ENCODE measurements at places on chromosomes 3 and 15.

GRCh38 chr3:112597945-112598344, 36.1 kb downstream of the SLC35A5 start:
- no peak for DNase-seq

DNA sequence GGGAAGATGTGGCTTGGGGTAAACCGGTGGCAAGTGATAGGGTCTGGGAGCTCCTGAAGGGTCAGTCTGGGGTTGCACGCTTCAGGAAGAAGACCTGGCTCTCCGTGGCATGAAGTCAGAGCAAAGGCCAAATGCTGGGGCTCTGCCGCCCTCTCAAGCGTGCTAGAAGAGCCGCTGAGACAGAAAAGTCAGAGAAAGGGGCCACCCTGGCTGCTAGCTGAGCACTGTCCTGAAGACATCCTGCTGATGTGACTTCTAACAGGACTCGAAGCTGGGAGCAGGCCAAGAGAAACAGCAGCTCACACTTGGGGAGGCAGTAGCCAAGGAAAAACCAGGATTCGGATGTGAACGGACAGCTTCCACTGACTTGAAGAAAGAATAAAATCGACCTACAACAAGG, 270.4 kb downstream of the OCA2 start:
- DNase-seq, result no peak

DNA sequence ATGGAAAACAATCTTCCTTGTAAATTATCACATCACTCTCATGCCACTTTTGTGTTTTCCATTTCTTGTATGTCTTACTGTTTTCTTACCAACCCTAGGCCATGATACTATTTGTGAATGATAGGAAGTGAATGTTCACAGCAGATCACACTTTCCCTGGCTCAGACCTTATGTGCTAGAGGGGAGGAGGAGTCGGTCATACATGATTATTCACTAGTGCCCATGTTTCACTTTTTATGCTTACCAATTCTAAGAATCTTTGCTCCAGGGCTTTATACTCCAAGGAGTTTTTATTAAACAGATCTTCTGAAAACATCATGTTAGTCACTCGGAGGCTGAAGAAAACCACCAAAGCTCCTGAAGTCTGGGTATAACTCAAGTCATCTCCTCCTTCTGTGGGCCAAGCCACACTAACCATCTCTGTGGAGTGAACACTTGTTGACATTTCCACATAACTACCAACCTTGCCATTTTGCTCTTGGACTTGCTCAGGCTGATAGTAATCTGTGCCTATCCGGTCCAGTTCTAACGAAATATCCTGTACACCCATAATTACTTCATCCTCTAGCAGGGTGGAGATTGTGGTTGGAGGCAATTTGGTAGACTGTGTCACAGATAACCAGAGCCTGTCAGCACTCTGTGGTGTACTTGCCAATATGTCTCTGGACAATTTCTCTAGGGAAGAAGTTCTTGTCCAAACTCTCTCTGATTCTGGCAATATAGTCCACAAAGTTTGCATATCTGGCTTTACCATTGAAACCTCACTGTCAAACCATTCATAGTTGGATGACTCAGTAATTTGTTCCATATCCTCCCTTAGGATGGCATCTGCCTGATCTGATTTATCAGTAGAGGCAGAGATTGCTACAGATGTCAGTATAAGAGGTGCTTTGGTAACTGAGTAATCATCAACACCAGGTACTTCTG, 76.8 kb downstream of the IMPG2 start:
- no peak for DNase-seq

DNA sequence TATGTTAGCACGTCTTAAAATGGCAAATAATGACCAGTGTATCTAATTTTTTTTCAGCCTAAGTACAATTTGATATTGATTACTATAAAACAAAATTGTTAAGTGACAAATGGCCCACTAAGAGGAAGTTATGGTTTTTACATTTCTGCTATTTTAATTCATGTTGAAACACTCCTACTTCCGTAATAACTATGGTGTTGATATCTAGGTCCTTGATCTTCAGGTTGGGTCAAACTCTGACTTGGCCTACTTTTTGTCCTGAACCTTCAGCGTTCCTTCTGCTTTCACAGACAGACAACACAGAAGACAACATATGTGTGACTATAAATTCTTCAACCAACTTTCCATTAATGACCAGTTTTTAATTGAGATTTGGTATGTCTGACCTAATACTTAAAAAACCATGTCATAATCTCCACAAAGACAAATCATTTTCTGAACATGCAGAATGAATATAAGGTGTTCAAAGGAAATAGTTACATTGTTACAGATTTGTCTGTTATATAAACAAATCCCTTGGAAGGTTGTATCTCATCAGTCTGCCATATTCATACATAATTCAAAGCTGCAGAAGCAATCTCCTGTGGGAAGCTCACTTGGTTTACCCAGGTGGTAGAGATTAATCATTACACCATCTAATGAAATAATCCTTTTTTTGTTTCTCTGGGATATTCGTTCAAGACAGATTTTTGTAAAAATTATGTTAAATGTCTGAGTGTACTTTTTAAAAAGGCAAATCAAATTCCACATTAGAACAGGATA, 92.1 kb upstream of the TSPAN3 start:
- peak; percentile 36 for DNase-seq

- peak; percentile 2 for DNase-seq
Observed at GRCh38 chr3:65963787-65964677, 74.7 kb downstream of the MAGI1 start.

DNA sequence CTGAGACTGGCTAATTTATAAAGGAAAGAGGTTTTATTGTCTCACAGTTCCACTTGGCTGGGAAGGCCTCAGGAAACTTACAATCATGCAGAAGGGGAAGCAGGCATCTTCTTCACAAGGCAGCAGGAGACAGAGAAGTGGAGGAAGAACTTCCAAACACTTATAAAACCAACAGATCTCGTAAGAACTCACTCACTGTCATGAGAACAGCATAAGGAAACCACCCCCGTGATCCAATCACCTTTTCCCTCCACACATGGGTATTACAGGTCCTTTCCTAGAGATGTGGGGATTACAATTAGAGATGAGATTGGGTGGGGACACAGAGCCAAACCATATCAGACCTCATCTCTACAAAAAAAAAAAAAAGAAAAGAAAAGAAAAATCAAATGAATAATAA, 25.7 kb downstream of the CGGBP1 start:
- DNase-seq, result no peak

DNA sequence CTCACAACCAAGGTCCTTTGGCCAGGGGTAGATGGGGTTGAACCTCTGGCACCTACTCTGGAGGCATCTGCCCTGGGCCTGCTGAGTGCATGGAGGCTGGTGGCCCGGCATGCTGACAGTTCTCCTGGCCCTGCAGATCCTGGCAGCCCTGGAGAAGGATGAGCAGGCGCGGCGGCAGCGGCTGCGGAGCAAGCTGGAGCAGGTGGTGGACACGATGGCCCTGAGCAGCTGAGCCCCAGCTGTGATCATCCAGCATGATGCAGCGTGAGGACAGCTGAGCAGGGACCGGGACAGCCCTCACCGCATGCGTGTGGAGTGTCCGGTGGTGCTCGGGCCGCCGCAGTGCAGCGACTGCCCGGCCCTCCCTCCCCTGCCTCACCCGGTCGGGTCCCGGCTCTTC, 50.9 kb downstream of the PLXNA1 start:
- no peak for DNase-seq

DNA sequence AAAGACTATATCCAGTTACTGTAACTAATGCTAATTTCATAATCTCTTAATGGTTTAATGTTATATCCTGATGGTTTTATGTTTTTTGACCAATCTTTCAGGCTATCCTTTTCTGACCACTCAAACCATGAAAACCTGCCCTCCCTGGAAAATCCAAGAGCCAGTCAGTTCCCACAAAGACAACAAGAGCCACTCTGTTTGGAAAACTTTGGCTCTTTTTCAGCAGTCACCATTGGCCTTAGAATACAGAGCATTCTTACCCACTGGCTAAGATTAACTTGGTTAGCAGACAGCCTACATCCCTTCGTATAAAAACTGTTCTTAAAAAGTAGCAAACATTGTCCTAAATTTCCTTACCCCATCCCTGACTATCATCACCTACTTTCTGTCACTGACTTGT, 32.9 kb downstream of the ALCAM start:
- no peak for DNase-seq

- DNase-seq, result no peak
Observed at GRCh38 chr15:72593838-72594237, 60.7 kb upstream of the GOLGA6B start.

DNA sequence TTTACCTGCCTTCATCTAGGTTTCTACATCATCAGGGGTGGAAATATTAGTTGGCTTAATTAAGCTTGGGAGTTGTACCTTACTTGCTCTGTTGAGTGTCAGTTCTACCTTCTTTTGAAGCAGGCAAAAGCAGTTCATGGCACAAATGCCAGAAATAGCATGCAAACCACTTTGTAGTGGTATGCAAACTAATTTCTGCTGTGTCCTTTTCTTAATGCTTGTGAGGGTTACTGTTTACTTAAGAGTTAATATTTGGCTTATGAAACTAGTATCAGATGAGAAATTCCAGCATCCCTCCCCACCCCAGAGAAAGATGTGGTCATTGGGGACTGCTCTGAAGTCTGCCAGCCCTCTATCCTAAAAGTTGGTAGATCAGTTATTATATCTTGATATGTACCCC, 7.1 kb downstream of the ATP2C1 start:
- DNase-seq, result no peak

GRCh38 chr3:195546130-195546560, 3.0 kb upstream of the PPP1R2 start:
- peak; percentile 90 for DNase-seq

GRCh38 chr15:67779549-67780111, 45.7 kb upstream of the SKOR1 start:
- peak; percentile 6 for DNase-seq

DNA sequence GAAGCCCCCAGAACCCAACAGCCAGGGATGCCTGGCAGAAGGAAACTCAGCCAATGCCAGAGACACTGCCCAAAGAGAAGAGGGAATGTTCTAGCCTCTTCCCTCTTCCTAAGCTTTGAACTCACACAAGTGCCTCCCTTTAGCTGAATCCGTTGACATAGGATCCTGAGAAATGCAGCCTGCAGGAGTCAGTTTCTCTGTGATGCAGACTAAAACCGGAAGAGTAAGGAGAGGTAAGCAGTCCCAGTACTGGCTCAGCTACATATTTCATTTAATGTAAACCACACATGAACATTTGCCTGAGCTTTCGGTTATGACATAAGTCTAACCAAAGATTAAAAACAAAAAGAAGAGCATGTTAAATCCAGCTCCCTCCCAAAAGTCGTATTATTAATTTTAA, 768.7 kb downstream of the TBL1XR1 start:
- DNase-seq, result no peak

- peak; percentile 42 for DNase-seq
Observed at GRCh38 chr15:40439960-40440742, 602 bp upstream of the BAHD1 start.

GRCh38 chr15:33565094-33565493, 254.3 kb downstream of the RYR3 start:
- no peak for DNase-seq

DNA sequence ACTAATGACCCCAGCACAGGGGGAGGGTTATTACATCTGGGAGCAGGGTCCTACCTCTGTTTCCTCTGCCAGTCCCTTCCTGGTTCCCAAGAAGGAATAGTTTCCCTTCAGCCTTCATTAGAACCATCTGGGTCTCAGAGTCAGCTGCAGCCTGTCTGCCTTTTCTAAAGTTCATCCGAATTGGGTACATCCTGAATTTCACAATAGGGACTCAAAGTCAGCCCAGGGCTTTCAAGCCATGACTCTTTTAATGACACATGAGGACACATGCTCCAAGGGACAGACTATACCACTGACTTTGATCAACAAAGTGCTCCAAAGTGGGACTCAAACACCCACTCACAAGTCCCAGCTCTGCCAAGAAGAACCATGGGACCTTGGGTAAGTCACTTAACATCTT, 12.7 kb upstream of the CRABP1 start:
- peak; percentile 82 for DNase-seq

GRCh38 chr3:66487465-66487864, 13.4 kb downstream of the LRIG1 start:
- DNase-seq, result no peak

GRCh38 chr15:86236356-86237110, 156.9 kb downstream of the AGBL1 start:
- DNase-seq, result no peak

GRCh38 chr3:94175677-94176076, 112.8 kb downstream of the NSUN3 start:
- no peak for DNase-seq

- no peak for DNase-seq
Observed at GRCh38 chr3:19972054-19972453, 25.2 kb downstream of the RAB5A start.

DNA sequence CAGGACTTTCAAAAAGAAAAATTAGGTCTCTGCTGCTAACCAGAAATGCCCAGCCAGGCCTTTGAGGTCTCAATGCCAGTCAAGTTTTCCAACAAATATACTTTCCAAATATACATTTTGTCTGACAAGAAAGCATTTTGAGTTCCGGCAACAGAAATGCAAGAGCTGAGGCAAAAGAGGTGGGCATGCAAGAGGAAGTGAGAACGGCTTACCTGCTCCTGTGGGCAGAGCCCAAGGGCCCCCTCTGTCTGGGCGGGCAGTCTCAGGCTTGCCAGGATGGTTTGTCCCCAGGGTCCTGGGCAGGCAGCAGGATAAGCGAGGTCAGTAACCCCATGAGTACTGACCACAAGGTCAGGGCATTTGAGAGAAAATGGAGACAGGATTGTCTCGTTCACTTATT, 136.1 kb upstream of the TOPAZ1 start:
- no peak for DNase-seq

- DNase-seq, result no peak
Observed at GRCh38 chr3:159667261-159667660, 321.4 kb upstream of the IL12A start.

DNA sequence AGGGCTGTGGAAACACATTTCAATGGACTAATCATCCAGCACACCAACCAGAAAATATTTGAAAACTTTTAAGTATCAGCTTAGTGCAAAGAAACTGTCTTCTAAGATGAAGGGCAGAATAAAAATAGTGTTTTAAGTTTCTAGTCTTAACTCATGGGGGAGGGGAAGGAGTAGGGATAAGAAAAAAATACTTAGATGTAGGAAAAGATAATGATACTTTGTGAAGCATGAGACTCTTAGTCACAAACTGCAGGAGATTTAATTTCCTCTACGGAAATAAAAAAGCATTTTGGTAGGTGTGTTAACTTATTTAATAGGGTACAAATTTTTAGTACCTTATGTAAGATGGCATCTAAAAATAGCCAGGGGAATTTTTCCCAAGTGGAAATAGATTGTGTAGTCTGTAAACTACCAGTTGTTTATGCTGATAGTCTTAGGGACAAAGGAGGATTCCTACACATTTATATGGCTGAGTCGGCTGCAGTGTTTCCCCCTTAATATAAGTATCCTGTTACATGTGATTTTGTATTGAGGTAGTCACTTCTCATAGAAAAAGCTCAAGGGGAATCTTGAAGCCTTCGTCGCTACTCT, 78.2 kb upstream of the GBE1 start:
- no peak for DNase-seq

DNA sequence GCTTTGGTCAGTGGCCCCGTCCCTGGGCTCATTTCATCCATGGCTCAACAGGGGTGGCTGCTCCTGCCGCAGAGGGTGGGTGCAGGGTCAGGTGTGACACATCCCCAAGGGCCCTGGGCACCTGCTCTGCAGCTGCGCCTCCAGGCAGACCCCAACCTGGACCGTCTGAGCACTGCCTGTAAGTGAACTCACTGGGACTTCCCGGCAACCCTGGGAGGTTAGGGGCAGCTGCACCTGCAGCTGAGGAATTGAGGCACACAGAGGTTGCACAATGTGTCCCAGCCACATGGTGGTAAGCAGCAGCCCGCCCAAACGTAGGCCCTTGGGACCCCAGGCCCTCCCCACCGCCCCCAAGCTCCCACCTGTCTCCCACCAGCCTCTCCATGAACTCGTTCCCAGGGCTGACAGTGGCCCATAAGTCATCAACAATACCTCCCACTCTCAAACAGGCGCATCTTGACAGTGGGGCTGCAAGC, 55.1 kb downstream of the PLXNA1 start:
- no peak for DNase-seq
